ENCODE measurements at places on chromosomes 5 and 9.

DNA sequence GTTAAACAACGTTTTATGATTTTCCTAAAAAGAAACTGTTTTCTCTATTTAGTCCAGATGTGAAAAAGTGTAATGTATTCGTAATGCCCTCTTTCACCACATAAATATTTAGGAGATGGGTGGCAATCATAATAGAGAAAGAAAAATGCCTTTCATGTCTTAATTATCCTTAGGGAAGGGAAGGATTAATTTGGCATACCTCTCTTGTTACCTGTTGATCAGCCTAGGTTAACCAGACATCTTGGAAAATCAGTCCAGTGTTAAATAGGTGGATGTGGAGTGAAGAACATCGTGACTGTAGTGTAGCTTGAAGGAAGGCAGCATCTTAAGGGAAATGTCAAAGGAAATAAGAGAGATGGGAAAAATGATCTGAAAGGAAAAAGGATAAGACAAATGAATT is 76.2 kb downstream of the NNT start:
- no peak for DNase-seq

- peak; percentile 18 for DNase-seq
These were observed 383.2 kb upstream of the SGCD start for GRCh38 chr5:155943516-155944407.

GRCh38 chr9:78884611-78885150 is 587.8 kb downstream of the PSAT1 start:
- peak; percentile 51 for DNase-seq

DNA sequence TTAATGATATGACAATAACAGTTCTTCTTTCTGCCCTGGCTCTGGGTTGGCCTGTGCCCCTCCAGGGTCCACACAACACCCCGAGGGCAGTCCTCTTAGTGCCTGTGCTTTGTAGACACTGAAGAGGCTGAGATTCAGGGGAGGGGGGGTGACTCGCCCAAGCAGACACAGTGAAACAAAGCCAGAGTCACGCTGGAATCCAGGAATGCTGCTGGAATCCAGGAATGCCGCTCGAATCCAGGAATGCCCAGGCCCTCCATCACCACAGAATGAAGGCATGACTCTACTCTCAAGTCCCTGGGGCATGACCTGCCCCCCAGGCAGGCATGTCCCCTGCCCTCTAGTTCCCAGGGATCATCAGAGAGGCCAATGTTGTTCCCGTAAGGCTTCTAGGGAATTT is 73.1 kb downstream of the LRSAM1 start:
- DNase-seq, result no peak

DNA sequence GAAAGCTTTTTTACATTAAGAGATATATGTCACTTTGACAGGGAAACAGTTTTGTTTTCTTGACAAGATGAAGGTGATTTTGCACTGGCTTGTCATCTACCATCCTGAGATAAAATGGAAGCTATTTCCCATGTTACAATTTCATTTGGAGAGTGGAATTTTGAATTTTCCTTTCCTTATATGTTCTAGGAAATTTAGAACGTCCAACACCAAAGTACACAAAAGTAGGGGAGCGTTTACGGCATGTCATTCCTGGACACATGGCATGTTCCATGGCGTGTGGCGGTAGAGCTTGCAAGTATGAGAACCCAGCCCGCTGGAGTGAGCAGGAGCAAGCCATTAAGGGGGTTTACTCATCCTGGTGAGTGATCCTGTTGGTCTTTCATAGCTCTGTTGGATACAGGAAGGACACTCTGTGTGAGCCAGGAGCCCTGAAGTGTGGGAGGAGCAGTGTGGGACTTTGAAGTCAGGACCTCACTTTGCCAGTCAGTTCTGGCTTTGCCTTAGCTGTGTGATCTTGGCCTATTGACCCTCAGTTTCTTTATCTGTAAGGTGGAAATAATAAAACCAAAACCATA is 887 bp downstream of the PTPDC1 start:
- DNase-seq, result peak; percentile 39

DNA sequence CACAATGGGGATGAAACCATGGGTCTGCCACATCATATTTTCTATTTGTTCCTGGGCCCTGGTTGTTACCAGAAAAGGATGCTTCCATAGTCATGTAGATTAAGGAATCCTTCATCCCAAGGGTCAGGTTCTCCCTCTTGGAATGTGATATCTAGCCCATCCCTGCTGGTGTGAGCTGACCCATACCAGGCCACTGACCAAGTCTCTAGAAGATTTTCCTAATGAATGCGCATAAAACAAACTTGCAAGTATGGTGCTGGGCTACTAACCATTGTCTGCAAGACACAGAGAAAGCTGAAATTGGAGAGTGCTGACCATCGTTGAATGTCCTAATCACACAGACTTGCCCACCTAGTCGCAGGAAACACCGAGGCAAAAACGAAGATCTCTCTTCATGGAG is 972.6 kb downstream of the EFNA5 start:
- no peak for DNase-seq

- DNase-seq, result peak; percentile 97
These were observed 16.1 kb downstream of the B4GALT1 start for GRCh38 chr9:33151007-33151557.
